Activated CD8-positive, alpha-beta memory T cell treated with anti-CD3 and anti-CD28 coated beads for 4 hours (primary cell): ENCODE measurements at places on chromosomes 11 and 22.

- DNase-seq: no peak
Observed at GRCh38 chr22:48821346-48821690, 1006.4 kb downstream of the BRD1 start.

- DNase-seq: peak; percentile 17
Observed at GRCh38 chr22:36065775-36066544, 37.3 kb upstream of the RBFOX2 start.

- no peak for DNase-seq
Observed at GRCh38 chr11:61636676-61637075, 43.5 kb upstream of the DAGLA start.

DNA sequence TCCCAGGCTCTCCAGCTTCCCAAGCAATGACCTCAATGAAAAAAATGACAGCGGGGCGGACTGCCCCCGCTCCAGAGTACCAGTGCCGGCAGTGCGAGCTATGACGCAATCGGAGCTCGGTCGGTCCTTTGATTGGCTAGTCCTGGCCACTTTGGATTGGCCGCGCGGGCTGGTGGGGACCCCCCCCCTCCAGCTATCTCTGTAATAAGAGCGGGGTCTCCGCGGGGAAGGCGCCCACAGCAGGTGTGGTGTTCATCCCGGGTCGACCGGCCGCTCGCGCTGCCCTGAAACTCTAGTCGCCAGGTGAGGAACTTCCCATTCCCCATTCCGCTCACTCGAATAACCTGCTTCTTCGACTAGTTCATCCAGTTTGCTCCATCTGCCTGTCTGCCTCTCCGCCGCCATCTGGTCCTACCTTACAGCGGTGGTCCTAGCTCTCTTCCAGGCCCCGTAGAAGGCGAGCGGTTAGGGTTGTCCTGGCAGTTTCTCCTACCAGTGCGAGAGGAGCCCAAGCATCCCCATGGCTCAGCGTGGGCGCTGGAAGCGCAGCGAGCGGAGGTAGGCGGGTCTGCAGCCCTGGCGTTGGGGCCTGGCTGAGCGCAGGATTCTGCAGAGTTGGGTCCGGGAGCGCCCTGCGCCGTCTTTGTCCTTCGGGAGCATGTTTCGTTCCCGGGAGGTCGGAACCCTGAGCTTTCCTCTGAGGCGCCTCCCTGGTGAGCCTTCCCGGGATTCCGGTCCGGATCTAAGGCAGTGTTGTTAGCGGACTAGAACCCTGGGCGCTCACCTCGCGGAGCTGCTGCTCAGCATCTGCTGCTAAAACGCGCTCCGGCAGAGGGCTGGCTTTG, at the start of gene CALCB:
CALCB (plus strand) TSS at position 233 of the 845 bp plus-strand sequence. CDS start 1,126 bp downstream, outside the sequence.
- no peak for DNase-seq

GRCh38 chr11:33635161-33635560, 65.5 kb downstream of the C11orf91 start:
- DNase-seq: no peak
